ENCODE measurements at places on chromosomes 12 and 14.

GRCh38 chr12:108668542-108668941, 34.8 kb upstream of the SELPLG start:
- DNase-seq = no peak

GRCh38 chr12:26124446-26125399, at the start of gene BHLHE41:
Gene BHLHE41, minus strand, starts transcription at chr12:26125037. Its CDS starts 258 bp downstream, at chr12:26124779.
- DNase-seq = no peak

DNA sequence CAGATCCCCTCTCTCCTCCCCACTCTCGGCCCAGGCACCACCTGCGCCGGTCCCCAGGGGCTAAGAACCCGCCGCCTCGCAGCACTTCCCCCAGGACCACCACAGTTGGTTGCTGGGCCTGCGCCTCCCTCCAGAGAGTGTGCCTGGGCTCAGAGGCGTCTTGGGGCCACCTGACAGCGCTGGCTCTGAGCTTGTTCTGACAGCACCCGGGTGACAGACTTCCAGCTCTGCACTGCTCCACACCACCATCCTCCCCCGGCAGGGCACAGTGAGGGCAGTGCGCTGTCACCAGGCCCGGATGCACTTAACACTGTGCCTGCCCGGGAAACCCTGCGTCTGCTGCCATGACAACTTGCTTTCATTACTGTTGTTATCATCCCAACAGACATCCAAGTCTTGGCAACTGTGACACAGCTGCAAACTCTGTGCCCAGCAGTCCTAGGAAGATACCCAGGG, 6.6 kb downstream of the BRF1 start:
- DNase-seq = peak; percentile 68

- DNase-seq = no peak
Observed at GRCh38 chr12:50375802-50376201, 20.6 kb downstream of the FAM186A start.

GRCh38 chr12:106112145-106112821, 26.5 kb downstream of the NUAK1 start:
- no peak for DNase-seq

GRCh38 chr12:6751767-6752166, 1.2 kb downstream of the MLF2 start:
- no peak for DNase-seq

DNA sequence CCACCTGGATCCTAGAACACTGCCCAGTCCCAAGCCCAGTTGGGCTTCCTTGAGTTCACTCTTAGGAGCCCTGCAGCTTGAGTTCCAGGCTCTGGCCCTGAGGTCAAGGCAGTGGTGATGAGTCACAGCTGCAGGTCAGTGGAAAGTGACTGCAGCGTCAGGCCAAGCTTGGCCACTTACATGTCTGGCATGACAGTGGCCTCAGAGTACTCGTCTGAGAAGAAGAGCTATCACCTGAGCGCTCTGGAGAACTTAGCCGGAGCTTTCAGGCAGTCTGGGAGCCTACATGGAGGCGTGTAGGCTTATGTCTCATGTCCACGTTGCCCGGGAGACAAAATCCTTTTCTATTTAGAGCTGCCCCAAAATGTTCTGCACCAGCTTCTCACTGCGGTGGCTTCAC, 75.6 kb downstream of the ARL6IP4 start:
- DNase-seq = no peak

DNA sequence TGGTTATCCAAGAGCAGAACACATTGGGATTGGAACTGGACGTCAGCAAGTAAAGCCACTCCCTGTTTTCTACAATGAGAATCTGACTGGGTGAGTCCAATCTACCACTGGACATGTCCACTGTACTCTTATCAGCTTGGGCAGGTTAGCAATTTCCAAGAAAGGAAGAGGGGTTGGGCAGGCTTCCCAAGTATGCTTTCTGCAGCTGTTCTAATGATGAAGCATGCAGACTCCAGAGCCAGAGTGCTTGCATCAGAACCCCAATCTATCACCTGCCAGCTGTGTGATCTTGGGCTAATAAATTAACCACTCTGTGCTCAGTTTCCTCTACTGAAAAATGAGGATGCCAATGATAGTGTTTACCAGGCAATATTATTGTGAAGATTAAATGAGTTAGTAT, 92.0 kb downstream of the EMP1 start:
- DNase-seq = no peak

DNA sequence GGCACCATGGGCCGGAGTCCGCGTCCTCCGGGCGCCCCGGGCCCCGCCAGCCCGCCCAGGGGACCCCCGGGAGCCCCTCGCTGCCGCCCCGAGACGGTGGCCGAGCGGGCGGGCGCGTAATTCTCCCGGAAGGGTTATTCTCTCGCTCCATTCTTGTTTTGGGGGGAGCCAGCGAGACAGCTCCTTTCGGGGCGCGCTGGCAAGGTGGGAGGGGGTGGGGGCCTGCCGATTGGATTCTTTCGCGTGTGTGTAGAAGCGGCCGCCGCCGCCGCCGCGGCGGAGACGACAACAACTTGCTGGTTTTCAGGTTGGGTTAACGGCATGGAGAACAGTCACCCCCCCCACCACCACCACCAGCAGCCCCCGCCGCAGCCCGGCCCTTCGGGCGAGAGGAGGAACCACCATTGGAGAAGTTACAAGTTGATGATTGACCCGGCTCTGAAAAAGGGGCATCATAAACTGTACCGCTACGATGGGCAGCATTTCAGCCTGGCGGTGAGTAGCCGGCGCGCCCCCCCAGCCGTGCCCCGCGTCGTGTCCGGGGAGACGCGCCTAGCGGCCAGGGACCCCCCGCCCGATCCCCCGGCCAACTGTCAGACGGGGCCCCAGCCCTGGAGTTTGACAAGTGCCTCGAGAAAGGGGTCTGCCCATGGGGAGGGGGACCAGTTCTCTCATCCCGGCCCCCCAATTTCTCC, 755 bp downstream of the SETD1B start:
- peak; percentile 67 for DNase-seq

DNA sequence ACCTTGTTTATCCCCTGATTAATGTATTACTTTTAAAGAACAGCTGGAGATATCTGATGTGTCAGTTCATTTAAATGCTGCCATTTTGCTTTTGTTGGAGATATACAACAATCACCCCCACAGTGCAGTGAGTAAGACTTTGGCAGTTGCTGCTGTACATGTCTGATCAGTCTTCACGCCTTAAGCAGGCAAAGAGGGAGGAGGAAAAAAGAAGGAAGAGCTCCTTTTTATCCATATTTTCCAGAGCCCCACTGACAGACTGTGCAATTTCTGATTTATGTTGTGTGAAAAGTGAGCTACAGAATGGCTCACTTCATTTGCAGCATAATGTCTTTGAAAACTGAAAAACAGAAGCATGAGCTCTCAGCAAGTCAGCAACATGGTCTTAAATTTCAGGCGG, 319.7 kb upstream of the LRIG3 start:
- DNase-seq = no peak

DNA sequence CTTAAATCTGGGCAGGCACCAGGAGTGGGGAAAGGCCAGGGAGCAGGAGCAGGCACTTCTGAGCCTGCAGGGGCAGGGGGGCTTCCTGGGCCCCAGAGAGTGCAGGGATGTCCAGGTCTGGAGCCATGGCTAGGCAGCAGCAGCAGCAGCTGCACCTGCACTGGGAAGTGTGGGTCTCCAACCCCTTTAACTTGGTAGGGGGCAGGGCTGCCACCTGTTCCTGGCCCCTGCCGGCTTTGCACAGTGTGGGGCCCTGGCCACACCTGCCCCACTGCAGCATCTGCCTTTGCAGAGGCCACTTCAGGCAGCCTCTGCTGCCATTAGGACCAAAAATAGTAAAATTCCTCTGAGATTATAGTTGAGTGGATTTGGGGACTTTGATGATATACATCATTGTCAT, 138.5 kb downstream of the SLC16A7 start:
- no peak for DNase-seq

DNA sequence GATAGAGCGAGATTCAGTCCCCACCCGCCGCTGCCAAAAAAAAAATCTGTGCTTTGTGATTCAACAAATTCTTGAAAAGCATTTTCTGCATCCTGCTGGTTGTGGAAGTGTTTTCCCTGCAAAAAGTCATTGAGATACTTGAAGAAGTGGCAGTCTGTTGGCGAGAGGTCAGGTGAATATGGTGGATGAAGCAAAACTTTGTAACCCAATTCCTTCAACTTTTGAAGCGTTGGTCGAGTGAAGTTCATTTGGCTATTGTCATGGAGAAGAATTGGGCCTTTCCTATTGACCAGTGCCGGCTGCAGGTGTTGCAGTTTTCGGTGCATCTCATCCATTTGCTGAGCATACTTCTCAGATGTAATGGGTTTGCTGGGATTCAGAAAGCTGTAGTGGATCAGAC, 20.9 kb downstream of the SRGAP1 start:
- no peak for DNase-seq

- no peak for DNase-seq
Observed at GRCh38 chr12:93237235-93237915, 140.3 kb upstream of the NUDT4 start.

GRCh38 chr14:68586896-68587751, 205.7 kb downstream of the ZFP36L1 start:
- no peak for DNase-seq

DNA sequence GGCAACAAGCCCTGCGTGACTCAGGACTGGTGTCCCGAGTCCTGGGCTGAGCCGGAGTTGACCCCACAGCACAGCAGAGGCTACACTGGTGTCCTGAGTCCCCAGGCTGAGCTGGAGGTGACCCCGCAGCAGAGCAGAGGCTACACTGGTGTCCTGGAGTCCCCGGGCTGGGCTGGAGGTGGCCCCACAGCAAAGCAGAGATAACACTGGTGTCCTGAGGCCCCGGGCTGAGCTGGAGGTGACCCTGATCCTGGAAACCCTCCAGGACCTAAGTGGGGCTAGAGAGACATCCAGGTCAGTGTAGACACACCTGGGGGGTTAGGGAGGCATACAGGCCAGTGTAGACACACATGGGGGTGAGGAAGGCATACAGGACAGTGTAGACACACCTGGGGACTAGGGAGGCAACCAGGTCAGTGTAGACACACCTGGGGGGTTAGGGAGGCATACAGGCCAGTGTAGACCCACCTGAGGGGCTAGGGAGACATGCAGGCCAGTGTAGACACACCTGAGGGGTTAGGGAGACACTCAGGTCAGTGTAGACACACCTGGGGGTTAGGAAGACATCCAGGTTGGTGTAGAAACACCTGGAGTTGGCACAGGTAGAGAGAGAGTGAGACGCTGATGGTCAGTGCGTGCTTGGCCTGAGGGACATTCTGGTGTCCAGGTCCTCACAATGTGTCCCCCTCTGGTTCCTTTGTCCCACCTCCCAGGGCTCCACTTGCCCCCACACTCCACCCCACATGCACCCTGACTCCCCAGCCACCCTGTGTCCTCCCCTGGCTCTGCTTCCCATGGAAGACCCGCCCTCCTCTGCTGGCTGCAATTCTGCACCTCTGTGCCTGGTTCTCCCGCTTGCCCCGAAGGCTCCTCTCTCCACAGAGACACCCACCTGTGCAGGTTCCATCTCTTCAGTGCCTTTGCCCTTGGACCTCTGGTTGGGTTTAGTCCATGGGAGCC, 321.6 kb upstream of the SFSWAP start:
- DNase-seq = no peak

DNA sequence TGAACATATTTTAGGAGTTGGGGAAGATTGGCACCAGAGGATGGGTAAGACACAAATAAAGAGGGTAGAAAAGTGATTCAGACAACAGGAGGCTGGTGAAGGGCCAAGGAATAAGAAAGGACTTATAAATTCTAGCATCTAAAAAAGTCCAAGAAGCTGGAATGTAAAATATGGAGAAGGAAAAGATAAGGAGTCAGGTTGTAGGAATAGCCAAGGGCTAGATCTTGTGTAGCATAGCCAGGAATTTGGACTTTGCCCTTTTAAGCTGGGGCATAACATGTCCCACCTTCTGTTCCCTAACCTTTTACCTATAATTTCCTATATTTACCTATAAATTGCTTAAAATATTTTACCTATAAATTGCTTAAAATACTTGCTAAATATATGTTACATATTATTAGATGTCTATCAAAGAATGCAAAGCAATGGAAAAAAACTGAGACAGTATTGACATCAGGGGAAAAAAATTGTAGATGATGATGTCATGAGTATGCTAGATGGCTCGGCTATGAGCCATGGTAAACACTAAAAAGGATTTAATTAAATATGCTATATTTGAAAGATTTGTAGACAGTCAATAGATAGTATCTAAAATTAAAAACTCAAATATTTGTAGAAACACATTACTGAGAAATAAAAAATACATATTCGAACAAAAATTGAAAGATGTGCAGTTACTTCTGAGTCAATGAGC, 99.7 kb upstream of the PLEKHG7 start:
- DNase-seq = no peak

- no peak for DNase-seq
Observed at GRCh38 chr14:77682158-77682553, 25.7 kb downstream of the ALKBH1 start.

GRCh38 chr12:27672643-27673042, 23.6 kb upstream of the REP15 start:
- no peak for DNase-seq

DNA sequence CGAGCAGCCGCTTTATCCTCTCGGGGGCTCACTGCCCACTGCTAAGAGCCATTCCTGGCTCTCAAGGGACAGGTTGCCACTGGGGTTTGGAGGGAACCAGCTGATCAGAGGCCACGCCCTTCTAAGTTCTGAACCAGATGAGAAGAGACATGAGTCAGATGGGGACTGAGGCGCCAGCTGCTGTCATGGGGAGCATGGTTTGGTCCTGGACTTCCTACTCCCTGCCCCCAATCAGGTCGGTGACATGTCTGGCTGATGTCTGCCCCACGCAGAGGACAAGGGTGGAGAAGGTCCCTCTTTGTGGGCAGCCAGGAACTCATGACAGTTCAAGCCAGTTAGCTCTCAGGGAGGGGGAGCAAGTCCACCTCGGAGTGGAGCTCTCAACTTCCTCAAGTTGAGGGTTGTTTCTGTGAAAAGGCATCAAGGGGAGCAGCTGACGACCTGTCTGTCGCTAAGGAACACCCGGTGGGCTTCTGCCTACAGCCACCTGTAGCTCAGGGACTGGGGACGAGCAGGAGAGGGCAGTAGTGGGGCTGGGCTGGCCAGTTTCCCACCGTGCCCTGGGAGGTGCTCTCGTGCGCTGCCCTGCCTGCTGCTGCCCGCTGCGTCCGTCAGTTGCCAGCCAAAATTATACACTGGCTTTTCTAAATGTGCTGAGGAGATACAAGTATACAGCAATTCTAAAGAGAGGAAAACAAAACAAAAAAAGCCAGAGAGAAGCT, 20.5 kb downstream of the PSMC1 start:
- no peak for DNase-seq

GRCh38 chr14:100150932-100151587, 8.4 kb downstream of the DEGS2 start:
- no peak for DNase-seq

DNA sequence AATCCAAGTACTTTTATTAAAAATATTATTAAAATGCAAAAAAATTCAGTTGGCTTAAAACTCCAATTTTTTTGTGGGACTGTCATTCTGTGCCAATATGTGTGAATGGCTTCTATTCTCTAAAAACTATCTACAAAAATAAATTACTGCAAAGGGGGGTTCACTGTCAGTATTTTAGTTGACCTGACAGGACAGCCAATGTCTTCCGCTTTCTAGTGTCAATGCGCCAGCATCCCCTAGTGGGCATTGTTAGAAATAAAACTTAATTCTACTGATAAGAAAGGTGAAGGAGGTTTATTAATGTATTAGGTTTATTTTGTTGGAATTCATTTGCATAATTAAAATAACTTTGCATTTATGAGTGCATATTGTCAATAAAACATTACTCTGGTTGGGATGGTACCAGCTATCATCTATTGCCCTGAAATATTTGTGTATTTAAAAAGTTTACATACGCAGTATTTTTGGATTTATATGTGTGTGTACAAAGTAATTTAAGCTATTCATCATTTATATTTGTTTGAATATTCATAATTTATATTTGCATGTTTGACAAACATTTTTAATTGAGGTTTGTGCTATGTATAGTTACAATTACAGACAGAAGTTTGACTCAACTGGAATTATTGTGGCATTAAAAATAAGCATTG, 527.2 kb downstream of the FLRT2 start:
- DNase-seq = peak; percentile 23

Measured in CD4-positive, alpha-beta T cell treated with Interleukin-2 at 100 ng/mL for 4 hours (primary cell).